SHP77 (cell line): ENCODE measurements at places on chromosomes 2 and 18.

DNA sequence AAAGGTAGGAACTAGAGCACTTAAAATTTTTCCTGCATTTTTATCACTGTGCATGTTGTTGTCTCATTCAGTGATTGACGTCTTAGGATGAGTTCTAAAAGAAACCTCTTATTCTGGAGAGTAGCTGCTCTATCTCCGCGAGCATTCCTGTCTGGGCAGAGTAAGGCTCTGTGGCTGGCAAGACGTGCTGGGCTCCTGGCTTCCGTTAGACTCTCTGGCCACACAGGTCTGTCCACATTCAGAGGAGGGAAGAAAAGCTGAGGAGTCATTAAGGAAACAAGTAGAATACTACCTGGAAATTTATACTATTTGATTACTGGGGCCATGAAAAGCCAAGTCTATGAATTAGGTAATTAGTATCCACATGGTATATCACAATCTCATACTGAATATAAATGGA is 138.0 kb upstream of the DNMT3A start:
- DNase-seq, result no peak

- no peak for DNase-seq
These were observed 77.9 kb downstream of the CABLES1 start for GRCh38 chr18:23213200-23213599.

DNA sequence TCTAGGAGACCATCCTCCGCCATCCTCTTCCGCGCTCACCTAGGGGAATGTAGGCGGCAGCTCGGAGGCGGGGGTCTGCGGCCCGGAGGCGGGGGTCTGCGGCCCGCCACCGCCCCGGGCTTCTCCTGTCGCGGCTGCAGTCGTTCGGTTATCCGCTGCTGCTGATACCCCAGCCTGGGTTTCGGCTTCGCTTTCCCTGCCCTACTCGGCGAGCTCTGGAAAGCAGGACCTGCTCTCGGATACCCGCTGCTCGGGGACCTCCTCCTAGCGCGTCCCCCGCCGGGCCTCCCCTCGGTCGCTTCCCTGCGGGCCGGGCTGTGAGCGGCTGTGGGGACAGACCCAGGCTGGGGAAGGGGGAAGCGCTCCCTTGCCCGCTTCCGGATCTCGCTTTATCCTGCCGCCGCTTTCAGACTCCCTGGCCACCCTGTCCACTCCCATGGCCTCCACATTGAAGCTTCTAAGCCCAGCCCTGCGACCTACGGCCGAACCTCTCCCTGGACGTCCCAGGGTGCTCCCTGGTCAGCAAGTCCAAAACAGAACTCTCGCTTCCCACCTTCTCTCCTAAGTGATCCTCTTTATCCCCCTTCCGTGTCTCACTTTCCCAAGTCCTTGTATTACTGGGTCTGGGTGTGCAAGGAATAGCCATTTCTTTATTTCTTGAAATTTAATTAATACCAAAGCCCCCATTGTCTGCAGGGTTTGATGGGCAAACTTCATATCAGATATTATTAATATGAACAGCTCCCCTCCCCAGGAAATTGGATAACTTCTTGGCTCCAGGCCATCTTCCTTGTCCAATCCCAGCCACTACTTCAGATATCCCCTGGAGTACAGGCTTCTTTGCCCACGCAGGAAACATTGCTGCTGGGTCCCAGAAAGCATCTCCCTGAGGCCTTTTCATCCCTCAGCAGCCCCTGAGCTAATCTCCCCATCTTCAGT is 769 bp downstream of the FKBP1B start:
- no peak for DNase-seq

DNA sequence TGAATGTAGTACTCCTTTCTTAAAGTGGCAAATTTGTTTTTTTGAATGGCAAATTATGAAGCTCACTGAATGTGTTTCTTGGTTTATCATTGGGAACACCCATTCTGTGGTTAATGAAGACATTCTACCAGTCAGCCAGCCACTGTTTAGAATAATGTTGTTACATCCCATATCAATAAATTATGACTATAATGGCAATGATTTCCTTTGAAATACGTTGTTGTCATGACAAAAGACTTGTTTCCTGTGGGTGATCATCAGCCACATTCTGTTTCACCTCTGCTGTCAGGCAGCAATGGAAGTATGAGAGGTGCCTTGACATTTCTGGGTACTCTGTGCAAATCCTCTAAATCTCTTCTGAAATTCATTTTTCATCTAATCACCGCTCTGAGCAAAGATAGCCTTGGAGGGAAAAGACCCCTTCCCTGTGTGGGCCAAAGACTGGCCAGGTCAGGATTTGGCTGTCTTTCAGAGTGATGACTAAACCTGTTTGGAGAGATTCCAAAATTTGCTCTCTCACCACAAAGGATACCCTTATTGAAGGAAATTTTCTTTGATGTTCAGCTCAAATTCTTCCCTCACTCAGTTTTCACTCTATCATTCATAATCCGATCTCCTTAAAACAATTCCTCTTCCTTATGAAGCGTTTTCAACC is 869.2 kb downstream of the BCL11A start:
- DNase-seq, result no peak

GRCh38 chr18:57446322-57446721 is 11.1 kb downstream of the ONECUT2 start:
- DNase-seq, result peak; percentile 67

DNA sequence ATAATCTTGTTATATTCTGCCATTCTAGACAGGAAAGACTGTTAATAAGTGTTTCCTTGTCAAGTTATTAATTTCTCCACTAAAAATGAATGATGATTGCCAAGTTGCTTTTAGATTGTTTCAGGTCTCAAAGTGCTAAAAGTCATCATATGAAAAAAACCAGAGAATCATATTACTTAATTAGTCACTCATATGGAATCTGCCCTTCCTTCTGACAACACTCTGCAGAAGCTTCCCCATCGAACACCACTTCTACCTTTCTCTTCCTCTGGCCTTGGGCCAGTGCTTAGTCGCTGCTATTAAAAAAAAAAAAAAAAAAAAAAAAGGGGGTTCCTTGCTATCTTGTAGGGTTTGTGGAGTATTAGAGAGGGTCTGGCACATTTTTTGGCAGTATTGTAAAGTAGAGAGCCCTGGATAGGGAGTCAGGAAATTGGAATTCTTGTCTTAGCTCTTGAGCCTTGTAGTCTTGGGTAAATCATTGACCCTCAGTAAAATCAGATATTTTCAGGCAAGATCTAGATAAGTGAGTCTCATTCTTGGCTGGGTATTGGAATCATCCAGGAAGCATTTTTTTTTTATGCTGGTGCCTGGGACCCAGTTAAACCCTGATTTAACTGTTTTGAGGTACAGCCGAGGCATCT is 141.7 kb upstream of the CCDC68 start:
- no peak for DNase-seq

DNA sequence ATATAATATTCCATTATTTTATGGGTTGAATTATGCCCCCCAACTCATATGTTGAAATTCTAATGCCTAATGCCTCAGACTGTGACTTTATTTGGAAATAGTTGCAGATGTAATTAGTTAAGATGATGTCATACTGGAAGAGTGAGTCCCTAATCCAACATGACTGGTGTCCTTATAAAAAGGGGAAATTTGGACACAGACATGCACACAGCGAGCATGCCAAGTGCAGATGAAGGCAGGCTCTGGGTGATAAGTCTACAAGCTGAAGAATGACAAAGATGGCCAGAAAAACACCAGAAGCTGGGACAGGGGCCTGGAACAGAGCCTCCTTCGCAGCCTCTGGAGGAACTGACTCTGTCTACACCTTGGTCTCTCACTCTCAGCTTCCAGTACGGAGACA is 10.0 kb upstream of the ASAP2 start:
- DNase-seq, result no peak

DNA sequence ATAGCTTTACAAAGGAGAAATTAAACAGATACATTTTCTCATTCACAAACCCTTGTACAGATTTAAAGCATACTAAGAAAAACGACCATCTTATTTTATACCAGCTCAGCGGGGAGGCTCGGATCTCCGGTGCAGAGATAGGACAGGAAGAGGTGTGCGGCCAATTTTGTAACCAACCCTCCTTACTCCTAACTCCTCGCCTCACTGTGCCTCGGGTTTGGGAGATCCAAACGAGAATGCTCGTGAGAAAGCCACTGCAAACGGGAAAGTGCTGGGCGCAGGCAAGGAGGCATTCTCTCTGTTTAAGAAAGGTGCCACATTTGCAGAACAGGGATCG is 1.2 kb downstream of the KDSR start:
- DNase-seq, result no peak

DNA sequence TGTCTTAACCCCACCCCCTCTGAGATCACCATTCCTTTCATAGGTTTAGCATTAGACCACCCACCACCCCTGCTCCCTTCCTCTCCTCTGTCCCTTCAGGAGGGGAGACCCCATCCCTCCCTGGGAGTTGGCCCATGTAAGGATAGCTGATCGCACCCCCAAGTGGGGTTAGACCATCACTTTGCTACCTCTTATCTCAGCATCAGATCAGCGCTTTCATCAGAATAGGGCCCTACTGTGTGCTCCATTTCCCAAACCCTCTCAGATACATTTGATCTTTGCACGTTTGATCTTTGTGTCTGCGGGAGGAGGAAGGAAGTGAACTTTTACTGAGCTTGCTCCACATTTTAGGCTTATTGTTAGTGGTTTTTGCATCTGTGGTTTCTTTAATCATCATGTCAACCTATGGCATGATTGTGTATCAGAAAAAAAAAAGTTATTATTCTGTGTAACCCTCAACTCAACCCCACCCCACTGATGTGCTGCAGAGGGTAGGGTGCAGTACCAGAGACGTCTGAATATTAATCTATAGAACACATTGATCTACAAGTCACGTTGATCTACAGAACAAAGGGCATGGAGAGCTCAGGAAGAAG is 81.2 kb downstream of the PDCL3 start:
- no peak for DNase-seq
